T-helper 1 cell (primary cell): ENCODE measurements at places on chromosomes 7 and 10.

DNA sequence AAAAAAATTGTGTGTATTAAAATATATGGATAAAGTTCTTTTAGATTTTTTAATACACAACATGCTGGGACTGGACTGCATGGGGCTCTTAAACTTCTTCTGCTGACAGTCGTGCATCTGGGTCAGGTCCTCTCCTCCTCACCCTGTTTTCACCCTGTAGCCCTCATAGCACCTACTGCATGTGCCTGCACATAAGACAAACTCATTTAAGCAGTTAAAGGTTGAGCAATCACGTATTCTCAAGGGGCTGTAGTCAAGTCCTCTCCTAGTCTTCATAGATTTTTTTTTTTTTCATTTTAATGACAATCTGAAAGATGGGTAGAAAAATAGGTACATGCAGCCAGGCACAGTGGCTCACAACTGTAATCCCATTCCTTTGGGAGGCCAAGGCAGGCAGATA is 23.6 kb upstream of the PDCD4 start:
- DNase-seq = no peak

- DNase-seq = no peak
These were observed 427.1 kb downstream of the GPAM start for GRCh38 chr10:111756217-111757061.

DNA sequence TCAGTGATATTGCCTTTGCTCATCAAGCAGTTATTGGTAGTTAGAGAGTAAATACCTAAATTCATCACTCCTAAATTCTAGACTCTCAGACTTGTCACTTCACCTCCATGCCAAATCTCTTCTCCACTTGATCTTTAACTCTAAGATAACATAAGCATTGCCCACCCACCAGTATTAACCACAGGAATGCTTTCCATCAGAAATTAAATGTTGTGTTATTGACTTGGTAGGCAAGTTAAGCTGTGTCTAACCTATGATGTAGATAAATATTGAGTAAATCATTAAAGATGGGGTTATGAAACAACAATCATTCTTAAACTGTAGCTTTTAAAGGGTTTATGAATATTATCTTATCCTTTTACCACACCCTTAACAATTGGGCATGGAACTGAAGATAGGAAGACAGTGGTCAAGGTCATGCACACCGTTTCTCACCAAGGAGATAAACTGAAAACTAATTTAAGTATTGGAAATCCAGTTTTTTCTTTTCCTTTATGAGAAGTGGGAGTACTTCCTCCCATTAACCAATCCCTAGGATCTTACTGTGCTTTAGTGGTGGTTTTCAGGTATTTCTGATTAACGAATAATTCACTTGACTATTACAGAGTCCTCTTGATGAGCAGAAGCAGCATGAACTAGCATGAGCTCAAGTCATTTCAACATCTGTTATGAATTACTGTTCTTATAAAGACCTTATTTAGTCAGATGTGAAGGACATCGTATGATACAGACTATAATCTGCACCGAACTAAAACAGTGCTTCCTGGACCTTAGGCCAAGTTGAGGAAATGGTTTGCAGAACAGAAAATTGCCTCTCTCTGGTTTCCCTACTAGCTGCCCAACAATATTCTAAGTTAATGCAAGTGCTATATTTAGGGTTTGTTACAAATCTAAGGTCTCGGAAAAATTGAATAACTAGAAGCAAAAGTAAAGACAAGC is 142.0 kb downstream of the LCOR start:
- DNase-seq = no peak

- DNase-seq = peak; percentile 52
These were observed 214.7 kb downstream of the CELF2 start for GRCh38 chr10:11232222-11232961.

- DNase-seq = no peak
These were observed 46.5 kb upstream of the FGL2 start for GRCh38 chr7:77246026-77246640.

DNA sequence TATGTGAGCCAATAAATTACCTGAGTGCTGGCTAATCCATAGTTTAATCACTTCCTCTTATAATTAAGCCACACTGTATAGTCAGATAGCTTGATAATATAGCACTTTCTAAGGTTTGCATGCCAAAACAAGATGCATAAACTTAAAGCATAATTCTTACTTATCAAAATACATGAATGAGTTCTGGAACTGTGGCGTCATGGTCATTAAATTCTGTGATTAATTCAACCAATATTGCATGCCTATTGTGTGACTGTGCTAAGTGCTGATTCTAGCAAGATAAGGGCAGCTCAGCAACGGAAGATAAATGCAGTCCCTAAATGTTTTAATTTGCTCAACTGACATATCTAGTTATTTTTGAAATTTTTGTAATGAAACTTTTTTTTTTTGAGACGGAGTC is 29.7 kb downstream of the HOXA1 start:
- DNase-seq = no peak

DNA sequence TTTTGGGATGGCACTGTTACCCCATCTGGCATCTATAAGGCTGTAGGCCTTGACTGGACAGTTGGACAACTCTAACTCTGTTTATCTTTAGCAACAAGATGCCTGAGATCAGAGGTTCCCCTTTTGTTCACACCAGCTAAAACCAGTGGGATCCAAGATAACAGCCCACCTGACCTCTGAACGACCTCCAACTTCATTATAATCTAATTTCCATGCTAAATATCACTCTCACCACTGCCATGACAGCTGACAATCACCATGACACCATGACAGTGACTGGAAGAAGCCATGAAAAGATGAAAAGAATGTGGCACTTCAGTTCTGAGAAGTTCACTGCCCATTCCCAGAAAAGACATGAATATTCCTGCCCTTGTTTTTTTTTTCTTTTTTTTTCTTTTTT is 281.4 kb upstream of the TAC1 start:
- DNase-seq = no peak

GRCh38 chr7:155598810-155599210 is 45.7 kb upstream of the RBM33 start:
- DNase-seq = peak; percentile 66

DNA sequence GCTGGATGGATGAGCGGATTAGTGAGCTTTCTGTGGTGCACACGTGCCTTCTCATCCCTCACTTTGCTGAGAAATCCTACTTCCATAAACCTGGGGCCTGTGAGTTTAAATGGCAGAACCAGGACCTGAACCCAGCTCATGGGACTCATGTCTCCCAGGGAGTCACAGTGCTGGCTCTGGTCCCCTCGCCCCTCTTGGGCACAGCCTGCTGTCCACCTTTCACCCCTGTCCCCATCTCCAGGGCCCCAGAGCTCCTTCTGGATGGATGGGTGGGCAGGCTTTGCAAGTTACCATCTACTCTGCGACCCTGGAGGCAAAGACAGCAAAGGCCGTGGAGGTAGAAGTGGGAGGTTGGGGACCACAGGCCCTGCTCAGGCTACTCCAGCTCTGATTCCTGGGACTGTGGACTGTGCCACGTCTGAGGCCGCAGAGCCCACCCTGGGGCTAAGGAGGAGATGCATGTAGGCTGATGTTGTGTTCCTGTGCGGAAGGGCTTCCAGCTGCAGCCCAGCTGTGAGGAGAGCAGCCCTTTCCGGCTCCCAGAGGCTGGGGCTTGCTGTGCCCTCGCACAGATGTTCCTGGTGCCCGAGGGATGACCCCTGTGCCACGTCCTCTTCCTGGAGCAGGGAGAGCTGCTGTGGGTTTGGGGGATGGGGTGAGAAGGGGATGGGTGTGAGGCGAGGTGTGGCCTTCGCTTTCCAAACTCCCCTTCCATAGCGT is 40.3 kb downstream of the PRF1 start:
- DNase-seq = no peak

GRCh38 chr7:122155566-122155965 is 11.5 kb upstream of the AASS start:
- no peak for DNase-seq

- DNase-seq = no peak
These were observed 335.9 kb downstream of the XPNPEP1 start for GRCh38 chr10:109587366-109587765.

DNA sequence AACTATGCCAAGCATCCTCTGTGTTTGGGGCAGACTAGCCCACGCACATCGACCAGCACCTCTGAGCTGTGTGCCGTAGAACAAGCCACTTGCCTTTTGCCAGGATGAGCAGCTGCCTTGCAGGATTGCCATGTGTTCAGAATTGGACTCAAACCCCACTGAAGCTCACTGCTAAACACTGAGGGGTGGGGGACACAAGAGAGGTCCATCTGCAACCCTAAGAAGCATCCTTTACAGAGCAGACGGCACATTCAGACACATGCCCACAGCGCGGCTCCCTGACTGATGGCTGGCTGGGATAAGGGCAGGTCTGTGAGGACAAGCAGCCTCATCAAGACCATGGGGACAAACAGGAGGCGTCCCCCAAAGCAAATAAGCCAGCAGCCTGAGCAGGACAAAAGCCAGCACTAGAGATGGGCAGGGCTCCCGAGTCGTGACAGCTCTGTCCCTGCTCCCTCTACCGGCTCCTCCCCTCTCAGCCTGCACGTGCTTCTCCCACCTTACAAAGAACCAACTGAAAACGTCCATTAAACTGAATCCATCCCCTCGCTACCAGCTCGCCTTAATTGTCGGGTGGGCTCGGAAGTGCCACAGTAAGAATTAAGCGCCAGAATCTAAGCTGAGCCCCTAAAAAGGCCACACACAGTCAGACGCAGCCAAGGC is 114.2 kb downstream of the PRKAG2 start:
- no peak for DNase-seq

GRCh38 chr10:117539361-117539773 is 3.2 kb upstream of the EMX2 start:
- no peak for DNase-seq

DNA sequence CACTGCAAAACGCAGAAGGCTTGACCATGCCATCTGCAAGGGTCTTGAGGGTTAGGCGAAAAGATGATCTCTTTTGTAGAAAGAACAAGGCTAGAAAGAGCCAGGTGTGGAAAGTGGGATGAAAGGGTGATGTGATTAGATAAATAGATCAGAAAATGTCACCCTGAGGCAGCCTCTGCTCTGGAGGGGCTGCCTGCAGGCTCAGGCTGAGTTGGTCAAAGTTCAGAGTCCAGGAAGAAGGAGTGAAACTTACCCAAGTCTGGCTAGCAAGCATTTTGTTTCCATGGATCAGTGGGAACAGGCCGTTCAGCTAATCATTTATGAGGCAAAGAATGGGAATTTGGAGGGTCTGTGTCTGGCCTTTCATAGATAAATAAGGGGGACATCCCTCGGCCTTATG is 79.7 kb downstream of the RGS10 start:
- DNase-seq = no peak

GRCh38 chr7:48551652-48552051 is 372.7 kb upstream of the CDC14C start:
- DNase-seq = no peak

- DNase-seq = no peak
These were observed 31.7 kb upstream of the ANKRD2 start for GRCh38 chr10:97540669-97541500.

GRCh38 chr7:138350701-138351357 is 109.2 kb upstream of the TRIM24 start:
- no peak for DNase-seq

- no peak for DNase-seq
These were observed 431 bp downstream of the ZYX start for GRCh38 chr7:143381427-143382125.
